Mesendoderm (in vitro differentiated cells): ENCODE measurements at places on chromosomes 2 and 18.
A peak's percentile ranks its signal among the peaks of the same experiment; 100 is the strongest.

GRCh38 chr2:40178971-40179370 is 272.9 kb downstream of the SLC8A1 start:
- no peak for DNase-seq

- DNase-seq, result peak; percentile 21
Observed at GRCh38 chr2:149819356-149819957, 231.9 kb upstream of the MMADHC start.

DNA sequence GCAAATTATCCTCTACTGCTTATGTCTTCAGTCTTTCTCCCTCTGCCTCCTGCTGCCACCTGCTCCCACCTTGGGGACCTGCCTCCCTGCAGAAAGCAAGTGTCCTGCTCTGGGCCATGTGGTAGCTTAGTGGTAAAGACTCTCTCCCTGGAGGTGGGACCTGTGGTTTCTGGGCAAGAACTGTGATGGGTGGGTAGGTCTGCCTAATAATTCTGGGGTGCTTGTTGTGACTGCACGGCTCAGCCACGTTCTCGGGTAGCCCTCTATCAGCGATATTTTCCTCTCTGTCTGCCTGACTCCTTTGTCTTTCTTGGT is 16.4 kb upstream of the CD28 start:
- DNase-seq, result no peak

GRCh38 chr2:69616755-69617154 is 26.8 kb downstream of the AAK1 start:
- DNase-seq, result no peak

DNA sequence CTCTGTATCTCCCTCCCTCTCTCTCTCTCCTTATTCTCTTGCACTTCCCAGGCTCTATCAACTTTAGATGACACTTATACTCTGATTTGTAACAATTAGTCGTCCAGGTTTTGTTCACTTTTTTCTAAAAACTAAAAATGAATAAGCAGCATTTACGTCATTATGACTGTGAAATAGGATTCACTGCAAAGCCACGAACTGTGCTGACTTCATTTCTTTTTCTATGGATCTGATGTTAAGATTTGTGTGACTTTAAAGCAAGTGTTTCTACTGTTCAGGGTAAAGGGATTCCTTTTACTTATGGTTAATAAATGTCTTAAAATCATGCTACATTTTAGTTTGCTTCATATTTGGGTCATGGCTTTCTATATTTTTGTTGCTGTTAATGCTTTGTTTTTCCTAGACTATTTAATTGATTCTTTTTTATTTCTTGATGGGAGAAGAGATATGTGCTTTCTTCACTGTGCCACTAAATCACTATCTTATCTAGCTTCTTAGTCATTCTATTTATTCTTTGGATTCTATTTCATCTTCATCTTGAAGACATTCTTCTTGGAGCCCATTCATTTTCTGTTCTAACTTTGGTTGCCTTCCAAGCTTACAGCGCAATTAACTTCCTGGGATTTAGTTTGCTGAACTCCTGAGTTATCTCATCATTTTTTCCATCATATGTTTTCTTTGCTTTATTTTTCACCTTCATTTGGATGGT is 480.4 kb upstream of the TRIB2 start:
- no peak for DNase-seq
